ENCODE measurements at places on chromosomes 13 and 19. TPM values are rescaled to one million over a fixed set of nuclear protein-coding genes. Genes with fewer than 3 reads are reported as not detected.

Gene SIGLEC10
- polyA plus RNA-seq = 0.47 TPM

Gene MADCAM1
- 3.3 TPM for polyA plus RNA-seq

Gene NFIC
- polyA plus RNA-seq = 5.3 TPM

Gene ZNF737
- 6.9 TPM for polyA plus RNA-seq

Gene ZNF66
- polyA plus RNA-seq = 18.5 TPM

Gene SMAD9
- 1.3 TPM for polyA plus RNA-seq

Gene KIR2DL1
- polyA plus RNA-seq = not detected

Gene TMC4
- 7.8 TPM for polyA plus RNA-seq

Gene UBE2L5
- polyA plus RNA-seq = 0.21 TPM

Gene LMTK3
- polyA plus RNA-seq = 2.0 TPM

DNA sequence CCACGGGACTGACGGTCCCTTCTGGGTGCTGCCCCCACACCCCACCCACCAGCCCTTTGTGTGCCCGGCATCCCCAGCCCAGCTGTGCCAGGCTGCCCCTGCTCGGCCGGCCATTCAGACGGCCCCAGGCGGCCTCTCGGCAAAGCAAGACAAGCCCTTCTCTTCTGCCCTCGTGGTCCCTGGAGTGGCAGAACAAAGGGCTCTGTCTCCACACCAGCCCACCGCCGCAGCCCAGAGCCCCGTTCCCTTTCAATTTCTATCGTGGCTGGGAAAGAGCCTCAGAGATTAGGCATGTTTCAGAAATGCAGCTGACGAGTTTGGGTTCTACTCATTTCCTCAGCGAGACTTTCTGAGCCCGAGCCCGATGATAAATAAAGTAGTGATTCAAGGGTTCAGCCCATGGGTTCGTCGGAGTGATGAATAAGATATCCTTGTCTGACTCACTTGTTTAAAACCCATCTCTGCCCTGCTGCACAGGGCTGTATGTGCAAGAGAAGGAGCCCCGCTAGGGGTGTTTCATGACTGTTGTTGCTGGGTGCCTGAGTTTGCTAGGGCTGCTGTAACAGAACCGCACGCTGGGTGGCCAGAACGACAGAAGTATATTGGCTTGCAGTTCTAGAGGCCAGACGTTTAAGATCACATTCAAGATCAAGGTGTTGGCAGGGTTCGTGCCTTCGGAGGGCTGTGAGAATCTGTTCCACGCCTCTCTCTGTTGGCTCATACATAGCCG lies 4.3 kb downstream of the MYO9B start:
- DNase-seq = no peak

- DNase-seq = no peak
These were observed 70.5 kb downstream of the ZNF568 start for GRCh38 chr19:36986601-36987000.

DNA sequence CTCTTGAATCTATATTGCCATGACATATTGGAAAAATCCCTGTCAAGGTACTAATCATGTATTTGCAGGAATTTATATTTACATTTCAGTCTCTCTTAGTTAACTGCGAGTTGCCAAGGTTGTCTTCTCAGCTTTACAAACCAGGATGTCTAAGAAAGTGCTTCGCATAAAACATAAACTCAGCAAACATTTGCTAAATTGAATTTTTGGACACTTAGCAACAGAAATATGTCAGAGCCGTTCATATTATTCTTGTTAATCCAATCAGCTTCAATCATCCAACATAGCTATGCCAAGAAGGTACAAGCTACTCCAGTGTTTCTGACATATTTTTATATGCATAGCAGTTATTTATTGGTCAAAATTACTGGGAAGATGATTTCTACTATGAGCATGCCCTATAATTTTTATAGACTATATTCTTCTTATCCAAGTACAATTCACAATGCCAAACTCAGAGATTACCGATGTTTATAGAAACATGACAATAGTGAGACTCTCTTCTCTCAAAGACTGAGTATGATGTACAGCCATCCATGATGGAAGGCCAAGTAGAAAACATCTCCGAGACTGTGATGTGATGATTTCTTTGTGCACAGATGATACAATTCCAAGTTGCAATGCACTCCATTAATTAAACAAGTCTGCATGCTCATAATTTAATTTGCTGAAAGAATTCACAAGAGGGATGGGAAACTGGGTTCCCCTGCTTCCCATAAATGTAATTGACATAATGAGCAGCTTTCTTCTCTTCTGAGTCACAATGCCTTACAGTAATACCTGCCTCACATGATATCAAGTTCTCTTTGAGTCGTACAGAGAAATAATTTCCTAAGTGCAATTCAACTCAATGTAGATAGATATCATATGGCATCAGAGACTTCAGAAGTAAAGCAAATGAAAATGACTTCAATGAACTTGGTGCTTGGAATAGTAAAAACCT lies 776.3 kb downstream of the EFNB2 start:
- DNase-seq = no peak

- DNase-seq = peak; percentile 13
These were observed 453.7 kb downstream of the GPC6 start for GRCh38 chr13:93680329-93680728.

- DNase-seq = no peak
These were observed 13.0 kb upstream of the LCP1 start for GRCh38 chr13:46195016-46195415.

GRCh38 chr19:16623066-16623465 lies 4.9 kb downstream of the MED26 start:
- no peak for DNase-seq

DNA sequence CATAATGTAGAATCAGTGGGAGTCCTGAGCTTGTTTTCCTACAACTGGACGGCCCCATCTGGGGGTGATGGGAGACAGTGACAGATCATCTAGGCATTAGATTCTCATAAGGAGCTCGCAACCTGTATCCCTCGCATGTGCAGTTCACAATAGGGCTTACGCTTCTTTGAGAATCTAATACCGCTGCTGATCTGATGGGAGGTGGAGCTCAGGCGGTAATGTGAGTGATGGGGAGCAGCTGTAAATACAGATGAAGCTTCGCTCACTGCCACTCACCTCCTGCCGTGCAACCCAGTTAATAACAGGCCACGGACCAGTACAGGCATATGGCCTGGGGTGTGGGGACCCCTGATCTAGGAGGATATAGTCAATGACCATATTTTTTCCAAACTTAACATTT lies 38.8 kb downstream of the RCBTB1 start:
- no peak for DNase-seq

DNA sequence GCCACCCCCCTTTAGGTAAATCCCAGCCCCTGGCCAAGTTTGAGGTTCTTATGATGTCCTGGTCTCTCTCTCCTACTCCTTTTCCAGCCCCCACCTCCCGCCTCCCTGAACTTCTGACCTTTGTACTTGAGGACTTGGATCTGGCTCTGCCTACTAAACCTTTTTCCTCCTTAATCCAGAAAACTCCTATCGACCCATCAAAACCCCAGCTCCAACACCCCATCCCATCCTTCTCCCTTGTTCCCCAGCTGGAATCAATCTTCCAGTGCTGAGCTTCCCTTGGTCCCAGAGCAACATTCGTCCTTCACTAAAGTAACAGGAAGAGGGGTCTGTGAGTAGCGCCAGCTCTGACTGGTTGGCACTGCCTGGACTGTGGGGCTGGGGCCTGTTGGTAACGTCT lies 17.3 kb upstream of the UQCR11 start:
- no peak for DNase-seq

- no peak for DNase-seq
These were observed 297.9 kb downstream of the DCT start for GRCh38 chr13:94181461-94182107.

GRCh38 chr19:53010494-53010893 lies 3.2 kb upstream of the ERVV-1 start:
- peak; percentile 90 for DNase-seq

- no peak for DNase-seq
These were observed 606 bp downstream of the ERCC1 start for GRCh38 chr19:45423033-45423588.

DNA sequence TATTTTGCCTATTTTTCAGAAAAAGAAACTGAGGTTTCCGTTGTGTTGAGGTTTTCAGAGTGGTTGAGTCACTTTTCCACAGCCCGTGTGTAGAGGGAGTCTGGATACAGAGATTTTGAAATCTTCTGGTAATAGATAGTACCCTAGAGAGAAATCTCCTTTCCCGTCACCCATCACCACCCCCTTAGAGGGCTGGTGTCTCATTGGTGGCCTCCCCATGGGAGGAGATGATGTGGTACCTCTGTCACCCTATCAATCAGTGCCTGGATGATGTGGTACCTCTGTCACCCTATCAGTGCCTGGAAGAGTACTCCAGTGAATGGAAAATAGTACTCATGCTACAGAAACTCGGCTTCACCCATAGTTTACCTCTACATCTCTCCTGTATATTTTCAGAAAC lies 42.2 kb upstream of the SERP2 start:
- DNase-seq = no peak

DNA sequence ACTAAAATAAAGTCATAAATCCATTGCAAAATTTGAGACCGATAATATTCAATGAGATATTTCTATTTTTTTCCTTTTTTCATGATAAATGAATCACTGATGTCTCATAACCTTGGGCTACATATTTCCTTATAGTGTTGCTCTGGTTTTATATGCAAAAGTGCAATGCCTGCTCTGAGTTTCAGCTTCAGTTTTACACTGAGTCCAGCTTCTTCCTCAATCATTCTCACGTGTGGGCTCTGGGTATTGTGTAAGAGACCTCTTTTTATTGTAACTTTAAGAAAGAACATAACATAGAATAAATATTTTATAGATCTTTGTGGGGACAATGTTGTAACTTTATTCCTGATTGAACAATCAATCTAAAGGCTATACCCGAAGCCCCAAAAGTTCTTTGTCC lies 280.2 kb upstream of the EDNRB start:
- DNase-seq = no peak
